Lung (tissue), 17 donors: ENCODE measurements at places on chromosomes 13 and 19. TPM values are rescaled to one million over a fixed set of nuclear protein-coding genes. Genes with fewer than 3 reads are reported as not detected.
A peak's percentile ranks its signal among the peaks of the same experiment; 100 is the strongest.

DNA sequence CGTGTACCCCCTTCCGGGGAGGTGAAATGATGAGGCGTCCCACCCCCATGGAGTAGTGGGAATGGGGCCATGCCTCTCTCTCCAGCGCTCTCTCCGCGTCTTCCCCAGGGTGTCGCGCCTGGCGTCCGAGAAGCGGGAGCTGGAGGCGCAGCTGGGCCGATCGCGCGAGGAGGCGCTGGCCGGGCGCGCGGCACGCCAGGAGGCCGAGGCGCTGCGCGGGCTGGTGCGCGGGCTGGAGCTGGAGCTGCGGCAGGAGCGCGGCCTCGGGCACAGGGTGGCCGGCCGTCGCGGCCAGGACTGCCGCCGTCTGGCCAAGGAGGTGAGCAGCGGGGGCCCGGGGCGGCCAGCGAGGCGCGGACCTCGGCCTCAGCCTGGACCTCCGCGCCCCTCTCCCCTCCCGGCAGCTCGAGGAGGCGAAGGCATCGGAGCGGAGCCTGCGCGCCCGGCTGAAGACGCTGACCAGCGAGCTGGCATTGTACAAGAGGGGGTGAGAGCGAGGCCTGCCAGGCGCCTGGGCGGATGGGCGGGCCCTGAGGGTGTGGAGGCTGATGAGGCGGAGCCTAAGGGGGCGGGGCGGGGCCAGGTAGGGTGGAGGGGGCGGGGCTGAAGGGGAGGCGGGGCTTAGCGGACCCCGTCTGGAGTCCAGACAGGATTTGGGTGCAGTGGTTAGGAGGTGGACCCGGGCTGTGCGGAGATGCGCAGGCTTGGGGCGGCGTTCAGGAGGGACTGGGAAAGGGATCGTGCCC lies 7.7 kb downstream of the PGLYRP1 start:
- H3K36me3 ChIP-seq, result no peaks in the 10 kb centered on the region
- peak; percentile 53 for DNase-seq
- peaks cover 22% of the 10 kb centered on the region for H3K27me3 ChIP-seq
- no peak overlapping the region for H3K4me3 ChIP-seq
- no peak overlapping the region for H3K27ac ChIP-seq

DNA sequence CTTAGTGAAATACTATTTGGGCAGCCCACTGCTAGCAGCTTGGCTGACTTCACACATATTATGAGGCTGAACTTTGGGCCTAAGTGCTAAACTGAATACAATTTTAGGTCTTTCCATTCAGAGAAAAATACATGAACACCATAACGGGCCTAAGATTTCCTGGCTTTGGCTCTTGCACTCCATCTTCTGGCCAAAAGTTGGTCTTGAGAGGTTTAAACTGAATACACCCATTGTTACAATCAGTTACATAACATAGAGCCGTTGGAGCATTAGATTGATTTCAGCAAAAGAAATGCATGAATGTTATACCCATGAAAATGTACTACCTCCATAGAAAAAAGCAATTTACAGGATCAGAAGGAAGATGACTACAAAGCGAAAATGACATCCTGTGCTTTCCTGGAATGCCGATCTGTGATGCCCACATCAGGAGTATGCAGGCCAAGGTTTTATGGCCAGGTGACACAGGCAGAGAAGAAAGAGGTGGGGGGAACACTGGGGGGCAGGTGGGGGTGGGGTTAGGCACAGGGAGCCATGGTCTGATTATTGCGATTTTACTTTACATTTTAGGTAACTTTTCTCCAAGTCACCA lies 11.1 kb upstream of the SHISA2 start:
- no peaks in the 10 kb centered on the region for H3K27me3 ChIP-seq
- DNase-seq, result peak; percentile 70
- H3K4me3 ChIP-seq, result no peak overlapping the region
- no peak overlapping the region for H3K27ac ChIP-seq

GRCh38 chr19:18733196-18733647 lies 49.7 kb downstream of the CRTC1 start:
- no peaks in the 10 kb centered on the region for H3K4me1 ChIP-seq
- peak; percentile 96 for DNase-seq
- H3K27ac ChIP-seq, result no peak overlapping the region
- no peaks in the 10 kb centered on the region for H3K27me3 ChIP-seq
- H3K4me3 ChIP-seq, result no peak overlapping the region
- no peaks in the 10 kb centered on the region for H3K36me3 ChIP-seq

- H3K27me3 ChIP-seq, result no peaks in the 10 kb centered on the region
- no peak overlapping the region for H3K4me3 ChIP-seq
- no peak for DNase-seq
These were observed 96.3 kb downstream of the DACH1 start for GRCh38 chr13:71770710-71771109.

The PRR20C gene
- total RNA-seq, result not detected

DNA sequence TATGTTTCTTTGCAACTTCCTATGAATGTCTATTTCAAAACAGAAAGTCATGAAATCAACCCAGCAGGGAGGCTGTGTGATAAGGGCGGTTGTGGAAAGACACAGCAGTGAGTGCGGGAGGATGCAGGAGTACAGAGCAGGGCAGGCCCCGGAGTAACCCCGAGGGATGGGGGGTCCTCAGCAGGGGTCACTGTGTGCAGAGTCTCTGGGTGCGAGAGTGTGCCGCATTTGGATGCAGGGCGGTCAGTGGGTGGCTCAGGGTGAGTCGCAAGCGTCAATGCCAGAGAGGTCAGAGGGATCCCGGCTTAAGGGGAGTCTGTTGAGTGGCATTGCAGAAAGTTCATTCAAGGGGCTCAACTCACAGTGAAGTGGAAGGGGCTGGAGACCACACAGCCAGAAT lies 147.8 kb downstream of the STK24 start:
- H3K4me1 ChIP-seq, result no peaks in the 10 kb centered on the region
- no peak overlapping the region for H3K4me3 ChIP-seq
- no peak for DNase-seq
- no peaks in the 10 kb centered on the region for H3K36me3 ChIP-seq
- H3K27ac ChIP-seq, result no peak overlapping the region

The SIGLEC9 gene
- 4.5 TPM for total RNA-seq

The JSRP1 gene
- total RNA-seq, result 2.3 TPM

DNA sequence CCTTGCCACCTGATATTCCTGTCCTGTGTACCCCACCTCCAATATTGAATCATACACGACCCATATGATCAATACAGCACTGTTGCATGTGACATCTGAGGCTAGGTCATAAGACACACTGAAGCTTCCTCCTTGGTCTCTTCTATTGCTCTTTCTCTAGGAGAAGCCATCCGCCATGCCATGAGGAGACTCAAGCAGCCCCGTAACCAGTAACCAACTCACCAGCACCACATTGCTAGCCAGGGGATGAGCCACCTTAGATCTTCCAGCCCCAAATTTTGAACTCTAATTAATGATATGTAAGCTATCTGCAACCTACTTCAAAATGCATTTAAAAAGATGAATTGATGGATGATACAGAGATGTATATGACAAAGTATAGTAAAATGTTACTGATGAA lies 28.6 kb downstream of the ZNF557 start:
- no peak for DNase-seq
- H3K4me3 ChIP-seq, result no peak overlapping the region
- H3K36me3 ChIP-seq, result no peaks in the 10 kb centered on the region

DNA sequence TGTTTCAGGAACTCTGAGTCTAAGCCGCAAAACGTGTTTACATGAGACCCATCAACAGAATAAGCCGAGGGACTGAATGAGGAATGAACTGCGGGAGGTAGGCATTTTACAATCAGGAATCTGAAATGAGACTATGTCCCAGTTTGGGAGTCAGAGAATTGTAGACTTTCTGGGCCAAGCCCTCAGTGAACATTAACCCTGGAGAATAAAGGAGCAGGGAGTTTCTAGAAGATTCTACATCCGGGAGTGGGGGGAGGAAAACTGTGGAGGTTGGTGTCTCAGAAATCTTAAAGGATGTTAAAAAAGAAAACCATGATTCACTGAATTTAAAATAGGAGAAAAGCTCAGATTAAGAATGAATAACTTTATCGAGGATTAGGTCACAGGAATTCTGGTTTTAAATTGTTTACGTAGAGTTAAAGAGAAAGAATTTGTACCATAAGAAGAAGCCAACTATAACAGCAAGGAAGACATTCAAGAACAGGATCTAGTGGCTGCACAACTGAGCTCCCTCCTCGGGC lies 18.5 kb downstream of the RFX2 start:
- no peaks in the 10 kb centered on the region for H3K27me3 ChIP-seq
- H3K36me3 ChIP-seq, result no peaks in the 10 kb centered on the region
- peak; percentile 71 for DNase-seq
- H3K4me3 ChIP-seq, result no peak overlapping the region

GRCh38 chr19:48419158-48419920 lies 25.9 kb downstream of the GRIN2D start:
- H3K27ac ChIP-seq, result no peak overlapping the region
- peaks cover 5% of the 10 kb centered on the region for H3K4me1 ChIP-seq
- no peak for DNase-seq
- no peaks in the 10 kb centered on the region for H3K36me3 ChIP-seq
- H3K4me3 ChIP-seq, result no peak overlapping the region

The COL4A2 gene
- 627 TPM for total RNA-seq

- H3K27me3 ChIP-seq, result no peaks in the 10 kb centered on the region
- H3K4me1 ChIP-seq, result no peaks in the 10 kb centered on the region
- H3K36me3 ChIP-seq, result no peaks in the 10 kb centered on the region
- H3K4me3 ChIP-seq, result no peak overlapping the region
These were observed 68.2 kb upstream of the PCDH9 start for GRCh38 chr13:67298297-67298696.

The IGFL2 gene
- total RNA-seq, result not detected

The ZNF549 gene
- 4.8 TPM for total RNA-seq

DNA sequence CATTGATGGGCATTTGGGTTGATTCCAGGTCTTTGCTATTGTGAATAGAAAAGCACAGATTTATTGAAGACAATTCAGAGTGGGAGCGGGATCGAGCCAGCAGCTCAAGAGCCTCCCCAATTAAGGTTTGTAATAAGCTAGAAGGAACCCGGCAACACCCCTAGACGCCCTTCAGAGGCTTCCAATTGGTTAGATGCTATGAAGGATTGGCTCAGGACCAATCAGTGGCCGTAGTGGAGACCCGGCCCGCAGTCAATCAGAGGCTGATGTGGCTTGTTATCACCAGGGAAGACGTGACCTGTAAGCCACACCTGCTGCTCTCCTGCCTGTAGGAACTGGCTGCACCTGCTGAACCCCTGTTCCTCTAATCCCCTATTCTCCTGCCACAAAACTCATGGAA lies 14.6 kb downstream of the SIGLEC11 start:
- no peak overlapping the region for H3K4me3 ChIP-seq
- no peaks in the 10 kb centered on the region for H3K4me1 ChIP-seq
- no peaks in the 10 kb centered on the region for H3K36me3 ChIP-seq
- no peaks in the 10 kb centered on the region for H3K27me3 ChIP-seq

The ZNF441 gene
- total RNA-seq, result 9.4 TPM

The LSR gene
- total RNA-seq, result 30.8 TPM

The ZNF729 gene
- not detected for total RNA-seq

- H3K36me3 ChIP-seq, result no peaks in the 10 kb centered on the region
- H3K4me3 ChIP-seq, result no peak overlapping the region
- H3K27ac ChIP-seq, result no peak overlapping the region
- H3K4me1 ChIP-seq, result no peaks in the 10 kb centered on the region
- H3K27me3 ChIP-seq, result no peaks in the 10 kb centered on the region
- no peak for DNase-seq
These were observed 233.7 kb downstream of the GPC5 start for GRCh38 chr13:91632086-91632485.

GRCh38 chr13:20989656-20990321 lies 71.6 kb downstream of the LATS2 start:
- no peaks in the 10 kb centered on the region for H3K4me1 ChIP-seq
- no peak overlapping the region for H3K4me3 ChIP-seq
- peak overlapping the region; percentile 63 for H3K27ac ChIP-seq

The KIRREL2 gene
- not detected for total RNA-seq

DNA sequence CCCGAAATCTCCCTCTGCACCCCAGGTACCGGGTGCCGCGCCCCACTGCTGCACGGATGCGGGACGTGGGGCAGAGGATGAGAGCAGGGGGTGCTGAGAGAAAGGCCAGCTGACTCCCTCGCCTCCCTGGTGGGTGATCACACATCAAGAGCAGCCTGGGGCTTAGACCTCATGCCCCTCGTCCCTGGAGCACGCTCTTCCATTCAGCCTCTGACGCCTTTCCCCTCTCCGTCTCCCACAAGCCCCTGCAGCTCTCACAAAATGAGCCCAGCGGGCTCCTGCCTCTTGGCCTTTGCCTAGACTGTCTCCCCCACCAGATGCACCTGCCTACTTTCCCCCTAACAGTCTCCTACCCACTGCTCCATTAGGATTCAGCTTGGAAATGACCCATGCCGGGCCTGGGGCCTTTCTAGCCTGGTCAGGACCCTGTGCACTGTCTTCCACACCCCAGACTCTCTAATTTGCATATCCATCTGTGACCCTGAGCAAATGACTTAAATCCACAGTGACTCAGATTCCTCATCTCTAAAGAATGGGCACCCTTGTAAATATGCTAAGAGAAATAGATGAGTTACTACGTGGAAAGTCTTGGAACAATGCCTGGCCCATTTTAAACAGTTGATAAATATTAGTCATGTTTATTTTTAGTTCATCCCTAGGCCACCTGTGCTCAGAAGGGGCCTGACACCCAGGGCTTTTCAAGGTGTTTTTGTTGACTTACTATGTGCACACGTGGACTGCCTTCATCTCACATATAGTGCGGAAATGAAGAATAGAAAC lies 582 bp upstream of the PTPRH start:
- H3K4me3 ChIP-seq, result no peak overlapping the region
- H3K36me3 ChIP-seq, result no peaks in the 10 kb centered on the region
- H3K27ac ChIP-seq, result no peak overlapping the region
- DNase-seq, result no peak
- peaks cover 2% of the 10 kb centered on the region for H3K4me1 ChIP-seq

The ZNF880 gene
- 12.5 TPM for total RNA-seq

DNA sequence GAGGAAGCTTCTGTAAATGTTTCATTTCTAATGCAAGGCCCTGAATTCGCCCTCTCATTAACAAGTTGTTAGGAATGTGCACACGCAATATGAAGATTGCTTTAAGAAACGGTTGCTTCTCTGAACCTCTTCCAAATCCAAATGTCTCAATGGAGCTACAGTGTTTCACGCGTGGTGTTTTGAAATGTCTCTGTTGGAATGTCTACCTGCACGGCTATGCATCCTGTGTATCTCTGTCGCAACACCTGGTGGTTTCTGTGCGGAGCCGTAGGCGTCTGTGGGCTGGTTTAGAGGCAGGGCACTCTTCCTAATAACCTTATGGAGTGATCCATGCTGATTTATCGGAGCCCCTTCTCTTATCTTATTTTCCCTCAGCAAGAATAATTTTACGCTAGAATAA lies 1584.2 kb upstream of the SLC10A2 start:
- H3K4me3 ChIP-seq, result no peak overlapping the region
- no peak overlapping the region for H3K27ac ChIP-seq
- DNase-seq, result no peak

GRCh38 chr13:91359111-91359510 lies 11.6 kb downstream of the MIR17HG start:
- H3K4me1 ChIP-seq, result no peaks in the 10 kb centered on the region
- no peak overlapping the region for H3K4me3 ChIP-seq
- no peak for DNase-seq

The ATP8B3 gene
- total RNA-seq, result 2.2 TPM

DNA sequence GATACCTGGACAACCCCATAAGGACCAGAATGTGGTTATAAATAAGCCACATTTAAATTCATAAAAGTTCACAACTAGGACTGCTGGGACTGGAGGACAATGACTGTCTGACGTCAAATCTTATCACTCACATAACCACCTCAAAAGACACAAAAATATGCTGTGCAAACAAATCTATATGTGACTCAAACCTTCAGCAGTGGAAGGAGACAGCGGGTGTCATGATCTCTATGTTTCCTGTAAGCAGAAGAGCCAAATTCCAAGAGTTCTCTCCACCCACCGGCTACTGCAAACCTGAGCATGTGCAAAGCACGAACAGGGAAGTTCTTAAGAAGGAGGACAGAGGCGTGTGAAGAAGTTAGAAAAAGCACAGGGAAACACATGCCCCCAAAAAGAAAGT lies 113.2 kb downstream of the MYCBP2 start:
- no peak for DNase-seq
- no peaks in the 10 kb centered on the region for H3K4me1 ChIP-seq
- no peak overlapping the region for H3K4me3 ChIP-seq
- H3K27me3 ChIP-seq, result no peaks in the 10 kb centered on the region
- H3K27ac ChIP-seq, result no peak overlapping the region
